ENCODE measurements at places on chromosomes 16 and 17.

- DNase-seq: peak; percentile 97
Observed at GRCh38 chr17:67293251-67294203, 48.5 kb upstream of the HELZ start.

GRCh38 chr16:21076186-21076883 lies 74.3 kb downstream of the DNAH3 start:
- no peak for DNase-seq

DNA sequence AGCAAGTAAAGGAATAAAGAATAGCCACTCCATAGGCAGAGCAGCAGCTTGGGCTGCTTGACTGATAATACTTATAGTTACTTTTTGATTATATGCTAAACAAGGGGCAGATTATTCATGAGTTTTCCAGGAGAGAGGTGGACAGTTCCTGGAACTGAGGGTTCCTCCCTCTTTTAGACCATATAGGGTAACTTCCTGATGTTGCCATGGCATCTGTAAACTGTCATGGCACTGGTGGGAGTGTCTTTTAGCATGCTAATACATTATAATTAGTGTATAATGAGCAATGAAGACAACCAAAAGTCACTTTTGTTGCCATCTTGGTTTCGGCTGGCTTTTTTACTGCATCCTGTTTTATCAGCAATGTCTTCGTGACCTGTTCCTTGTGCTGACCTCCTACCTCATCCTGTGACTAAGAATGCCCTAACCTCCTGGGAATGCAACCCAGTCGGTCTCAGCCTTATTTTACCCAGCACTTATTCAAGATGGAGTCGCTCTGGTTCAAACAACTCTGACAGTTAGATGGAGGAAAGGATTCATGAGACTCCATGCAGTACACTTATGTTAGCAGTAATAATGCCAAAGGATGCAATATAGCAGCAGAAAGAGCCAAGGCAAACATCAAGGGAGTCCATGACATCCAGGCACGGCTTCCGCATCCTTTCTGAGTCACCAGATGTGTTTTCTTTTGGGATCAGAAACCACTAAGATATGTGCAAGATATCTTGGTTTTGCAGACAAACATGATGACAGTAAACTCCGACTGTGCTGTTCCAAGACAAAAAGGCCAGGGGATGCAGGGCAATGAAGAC lies 55.8 kb upstream of the B4GALNT2 start:
- DNase-seq: peak; percentile 88

DNA sequence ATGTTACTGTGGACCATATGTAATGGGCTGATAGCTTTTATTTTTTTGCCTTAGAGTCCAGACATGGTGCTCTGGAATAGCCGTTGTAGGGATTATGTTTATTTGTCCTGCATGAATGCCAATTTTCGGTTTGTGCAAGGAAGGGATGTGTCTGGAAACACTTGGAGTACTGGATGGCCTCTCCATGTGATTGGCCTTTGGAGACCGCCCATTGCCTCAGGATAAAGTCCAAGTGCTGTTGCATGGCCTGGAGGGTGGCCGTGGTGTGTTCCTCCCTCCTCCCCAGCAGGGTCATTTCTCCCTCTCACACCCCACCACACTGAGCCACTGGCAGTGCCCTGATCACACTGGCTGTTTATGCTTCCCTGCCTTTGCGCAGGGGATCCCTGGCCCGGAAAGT lies 93.9 kb downstream of the MSI2 start:
- DNase-seq: no peak

GRCh38 chr17:5508810-5509209 lies 22.4 kb downstream of the MIS12 start:
- DNase-seq: peak; percentile 86

DNA sequence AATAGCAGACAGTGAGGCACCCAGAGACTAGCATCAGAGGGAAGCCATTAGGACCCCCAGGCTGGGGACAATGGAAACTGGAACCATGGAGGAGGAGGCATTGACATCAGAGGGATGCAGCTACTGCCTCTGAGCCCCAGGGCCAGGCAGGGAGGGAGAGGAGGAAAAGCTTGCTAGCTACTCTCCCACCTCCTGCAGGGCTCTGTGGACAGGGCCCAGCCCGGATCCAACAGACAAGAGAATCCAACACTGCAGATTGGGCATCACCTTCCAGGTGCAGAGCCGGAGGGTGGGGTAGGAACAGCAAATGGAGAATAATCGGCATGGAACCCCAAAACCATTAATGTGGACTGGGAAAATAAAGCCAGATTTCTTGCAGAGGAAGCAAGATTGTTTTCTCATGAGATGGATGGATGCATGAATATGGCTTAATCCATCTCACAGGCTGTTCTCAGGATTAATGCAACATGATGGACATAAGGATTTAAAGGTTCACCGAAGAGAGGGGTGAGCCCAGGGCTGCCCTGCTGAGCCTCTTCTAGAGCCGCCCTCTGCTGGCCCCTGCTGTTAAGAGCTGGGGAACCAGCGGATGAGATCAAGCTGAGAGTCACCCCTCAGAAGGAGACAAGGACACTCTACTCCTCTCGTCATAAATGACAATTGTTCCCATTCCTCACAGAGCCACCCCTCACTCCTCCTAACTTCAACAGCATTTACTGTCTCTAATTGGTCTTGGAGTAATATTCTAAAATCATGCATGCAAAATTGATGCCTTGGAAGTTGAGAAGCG lies 48.8 kb downstream of the DNAH3 start:
- DNase-seq: peak; percentile 41

Measured in osteoblast (primary cell).